ENCODE measurements at places on chromosomes 6 and 20.
A peak's percentile ranks its signal among the peaks of the same experiment; 100 is the strongest.

DNA sequence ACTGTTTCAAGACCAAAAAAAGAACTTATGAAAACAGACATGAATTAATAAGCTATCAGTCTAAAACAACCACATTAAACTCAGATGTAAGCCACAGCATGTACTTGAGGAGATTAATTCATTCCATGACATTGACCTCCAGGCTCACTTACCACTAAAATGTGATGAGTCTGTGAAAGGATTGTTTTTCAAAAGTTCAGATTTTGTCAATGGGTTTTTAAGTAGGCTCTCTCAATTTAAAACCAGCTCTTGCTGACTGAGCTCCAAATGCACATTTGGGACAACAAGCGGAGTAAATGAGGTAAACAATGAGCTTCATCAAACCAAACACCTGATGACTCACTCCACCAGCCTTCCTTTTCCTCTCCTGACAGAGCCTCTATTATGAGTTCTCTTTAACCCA is 197.0 kb downstream of the SIM1 start:
- DNase-seq = no peak

DNA sequence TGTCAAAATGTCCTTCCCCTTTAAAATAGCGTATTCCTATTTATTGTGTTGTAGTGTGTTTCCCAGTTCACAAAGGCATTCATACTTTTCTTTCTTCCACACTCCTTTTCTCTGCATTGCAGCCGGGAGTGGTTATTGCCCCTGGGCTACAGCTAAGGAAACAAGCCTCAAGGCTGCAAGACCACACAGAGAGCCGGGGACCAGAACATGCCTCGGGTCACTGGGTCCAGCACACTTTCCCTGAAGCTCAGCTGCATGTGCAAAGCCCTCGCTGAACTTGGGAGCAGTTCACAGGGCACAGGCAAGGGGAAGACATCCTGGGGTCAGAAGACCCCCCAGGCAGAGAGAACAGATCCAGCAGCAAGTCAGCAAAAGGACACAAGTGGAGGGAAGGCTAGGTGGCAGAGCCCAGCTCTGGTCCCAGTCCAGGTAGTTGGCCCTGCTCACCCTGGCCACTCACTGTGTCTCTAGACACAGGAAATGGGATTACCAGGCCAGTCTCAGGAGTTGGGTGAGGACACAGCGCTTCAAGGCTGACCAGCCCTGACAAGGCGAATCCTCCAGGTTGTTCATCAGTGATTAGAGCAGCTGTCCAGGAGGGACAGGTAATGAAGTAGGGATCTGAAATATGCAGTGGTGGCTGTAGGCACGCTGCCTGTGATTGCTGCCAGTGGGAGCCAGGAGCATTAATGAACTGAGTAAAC is 118.2 kb downstream of the CD83 start:
- peak; percentile 81 for DNase-seq

DNA sequence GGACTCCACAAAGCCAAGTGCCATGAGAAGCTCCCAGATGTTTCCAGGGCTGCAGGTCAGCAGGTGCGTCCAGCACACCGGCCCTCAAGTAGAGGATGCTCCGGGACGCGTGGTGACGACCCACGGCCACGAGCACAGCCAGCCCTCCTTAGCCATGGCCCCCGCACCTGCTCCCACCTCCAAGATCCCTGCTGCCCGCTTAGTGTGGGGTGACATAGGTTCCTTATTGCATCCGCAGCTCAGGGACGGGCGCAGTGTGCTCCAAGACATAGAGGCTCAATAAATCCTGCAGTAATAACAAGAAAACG is 138.1 kb upstream of the RPS6KA2 start:
- DNase-seq = no peak

DNA sequence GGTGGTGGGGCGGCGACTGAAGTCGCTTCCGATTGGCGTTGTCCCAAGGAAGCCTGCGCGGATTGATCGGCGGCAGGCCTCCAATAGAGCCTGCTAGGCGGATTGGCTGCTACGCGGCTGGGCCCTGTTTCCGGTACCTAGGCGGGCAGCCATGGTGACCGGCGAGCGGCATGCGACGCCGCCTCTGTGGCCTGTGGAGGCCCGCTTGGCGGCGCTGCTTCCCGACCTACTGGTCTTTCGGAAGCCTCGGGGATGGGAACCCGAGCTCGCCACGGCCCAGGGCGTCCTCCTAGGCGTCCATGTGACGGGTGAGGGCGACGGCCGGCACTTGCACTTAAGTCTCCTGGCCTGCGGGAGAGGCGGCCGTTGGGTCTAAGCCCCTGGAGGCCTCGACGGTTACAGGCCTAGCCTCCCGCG is 28.1 kb downstream of the NFYA start:
- DNase-seq = no peak

- DNase-seq = peak; percentile 28
These were observed 212.1 kb downstream of the WDR27 start for GRCh38 chr6:169489563-169490245.

GRCh38 chr20:63540417-63541186 is 3.4 kb upstream of the PTK6 start:
- DNase-seq = no peak

- no peak for DNase-seq
These were observed 212.3 kb upstream of the ZNF217 start for GRCh38 chr20:53805895-53806384.

GRCh38 chr6:31711233-31711632 is 3.9 kb upstream of the LY6G6D start:
- DNase-seq = no peak

- peak; percentile 49 for DNase-seq
These were observed 339.4 kb downstream of the CDKAL1 start for GRCh38 chr6:20873425-20874190.

DNA sequence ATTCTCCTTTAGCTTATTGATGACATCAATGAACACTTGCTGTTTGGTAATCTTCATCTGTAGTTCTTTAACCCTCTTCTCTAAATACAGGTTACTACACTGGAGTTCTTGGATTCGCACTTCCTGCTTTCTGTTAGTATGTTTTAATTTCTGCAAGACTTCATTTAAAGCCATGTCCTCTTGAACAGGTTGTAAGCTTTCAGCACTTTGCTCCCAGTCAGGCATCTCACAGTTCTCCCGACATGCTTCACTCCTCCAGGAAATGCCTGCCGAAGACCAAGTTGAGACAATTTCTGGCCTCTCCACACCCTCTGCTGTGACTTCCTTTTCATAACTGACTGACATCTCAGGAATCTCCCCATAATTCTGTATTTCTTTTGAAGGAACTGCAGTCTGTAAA is 15.8 kb downstream of the CAGE1 start:
- no peak for DNase-seq

DNA sequence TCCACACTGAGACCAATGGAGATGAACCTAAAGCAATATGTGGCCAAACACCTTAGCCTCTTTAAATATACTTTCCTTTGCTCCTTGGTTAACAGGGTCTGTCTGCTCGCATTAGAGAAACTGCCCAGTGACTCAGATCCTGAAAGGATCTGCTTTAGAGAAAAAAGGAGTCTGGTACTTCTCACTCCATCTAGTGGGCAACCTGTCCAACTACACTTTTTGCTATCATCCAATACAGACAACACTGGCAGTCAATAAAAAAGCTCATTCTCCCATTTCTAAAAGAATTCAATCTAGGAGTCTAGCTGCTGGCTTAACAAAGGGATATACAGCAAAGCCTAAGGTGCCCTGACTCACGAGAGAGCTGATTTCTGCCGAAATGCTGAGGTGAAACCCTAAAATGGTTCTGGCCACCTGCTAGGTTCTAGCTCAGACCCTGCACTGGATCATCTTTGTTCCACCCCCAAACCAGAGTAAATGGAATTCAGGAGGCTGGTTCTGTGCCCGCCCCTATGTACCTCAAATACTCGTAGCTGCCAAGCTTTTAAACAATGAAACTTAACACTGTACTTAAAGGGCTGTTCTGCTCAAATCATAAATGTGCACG is 11.5 kb downstream of the GNL1 start:
- DNase-seq = peak; percentile 39

- DNase-seq = no peak
These were observed 84.8 kb upstream of the SOX4 start for GRCh38 chr6:21508753-21509152.

- no peak for DNase-seq
These were observed 34.2 kb downstream of the PAX1 start for GRCh38 chr20:21739682-21740081.

DNA sequence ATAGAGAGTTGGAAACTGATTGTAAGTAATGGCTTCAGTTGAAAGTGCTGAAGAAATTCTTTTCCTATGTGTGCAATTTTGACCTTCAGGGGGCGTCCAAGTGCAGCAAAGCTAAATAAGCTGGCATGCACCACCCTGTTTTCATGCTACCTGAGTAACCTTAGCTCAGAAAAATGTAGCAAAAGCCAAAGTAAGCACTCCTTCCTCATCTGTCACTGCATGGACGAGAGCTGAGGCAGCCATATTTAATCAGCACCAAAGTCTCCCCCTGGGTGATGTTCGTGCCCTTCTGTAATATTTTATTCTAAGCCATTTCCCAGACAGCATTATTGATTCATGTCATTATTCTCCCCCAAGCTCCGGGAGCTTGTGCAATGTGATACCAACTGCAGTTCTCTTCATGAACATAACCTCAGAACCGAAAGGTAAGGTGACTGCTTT is 123.1 kb downstream of the RPS12 start:
- peak; percentile 59 for DNase-seq

DNA sequence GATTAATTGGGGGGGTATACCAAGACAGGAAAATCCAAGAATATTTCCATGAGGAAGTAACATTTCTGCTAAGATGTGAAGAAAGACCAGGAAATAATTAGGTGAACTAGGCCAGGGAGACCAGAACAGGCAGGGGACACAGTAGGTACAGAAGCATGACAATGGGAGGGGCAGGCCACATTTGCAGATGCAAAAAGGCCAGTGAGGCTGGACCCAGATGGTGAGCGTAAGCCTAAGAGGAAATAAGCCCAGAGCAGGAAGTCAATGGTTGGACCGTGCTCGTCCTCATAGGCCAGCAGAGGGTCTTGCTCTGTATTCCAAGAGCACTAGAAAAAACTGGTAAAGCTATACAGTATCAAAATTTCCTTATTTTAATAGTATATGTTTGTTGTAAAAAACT is 9.4 kb downstream of the CEP162 start:
- DNase-seq = no peak

- no peak for DNase-seq
These were observed 37.0 kb downstream of the BMP7 start for GRCh38 chr20:57229490-57229889.

GRCh38 chr6:106899697-106900096 is 74.8 kb downstream of the CD24 start:
- no peak for DNase-seq

DNA sequence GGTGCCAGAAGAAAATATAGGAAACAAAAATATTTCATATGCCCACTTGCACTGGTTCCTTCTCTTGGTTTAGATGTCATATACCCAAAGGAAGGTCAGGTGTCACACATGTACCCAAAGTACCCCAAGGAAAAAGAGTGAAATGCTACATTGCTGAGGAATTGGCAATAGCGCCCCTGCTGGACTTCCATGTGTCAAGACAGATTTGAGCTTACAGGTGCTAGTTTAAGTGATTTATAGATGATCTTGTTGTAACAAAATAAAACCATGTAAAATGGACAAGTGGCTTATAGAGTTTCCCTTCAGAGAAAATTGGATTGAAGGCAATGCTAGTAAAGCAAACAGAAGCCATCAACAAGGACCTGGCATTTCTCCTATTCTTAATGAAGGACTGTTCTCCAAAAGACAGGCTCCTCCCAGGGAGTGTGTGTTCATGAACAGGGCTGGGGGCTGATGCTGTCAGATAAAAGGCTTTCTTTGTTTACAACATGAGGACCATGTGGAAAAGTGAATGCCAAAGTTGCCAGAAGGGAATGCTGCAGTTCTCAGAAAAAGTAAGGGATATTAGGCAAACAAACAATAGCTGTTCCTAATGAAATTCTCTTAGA is 64.3 kb upstream of the PAK5 start:
- DNase-seq = peak; percentile 26

DNA sequence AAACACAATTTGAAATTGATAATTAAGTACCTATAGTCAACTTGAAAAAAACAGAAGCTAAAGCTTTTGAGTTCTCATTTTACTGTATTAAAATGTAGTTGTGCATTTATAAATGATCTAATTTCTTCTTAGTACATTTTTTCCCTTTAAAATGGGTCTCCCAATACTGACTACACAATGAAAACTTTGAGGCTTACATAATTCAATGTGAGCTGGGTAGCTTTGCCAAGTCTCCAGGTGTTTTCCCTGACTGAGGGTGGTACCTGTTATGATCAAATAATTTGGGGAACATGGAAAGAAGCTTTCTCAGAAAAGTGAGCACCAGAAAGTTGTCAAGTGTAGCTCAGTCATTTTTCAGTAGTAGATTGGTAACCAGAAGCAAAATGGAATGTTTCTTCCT is 74.3 kb downstream of the ARMC2 start:
- no peak for DNase-seq

- DNase-seq = no peak
These were observed 37.0 kb downstream of the SHLD1 start for GRCh38 chr20:5786930-5787795.

DNA sequence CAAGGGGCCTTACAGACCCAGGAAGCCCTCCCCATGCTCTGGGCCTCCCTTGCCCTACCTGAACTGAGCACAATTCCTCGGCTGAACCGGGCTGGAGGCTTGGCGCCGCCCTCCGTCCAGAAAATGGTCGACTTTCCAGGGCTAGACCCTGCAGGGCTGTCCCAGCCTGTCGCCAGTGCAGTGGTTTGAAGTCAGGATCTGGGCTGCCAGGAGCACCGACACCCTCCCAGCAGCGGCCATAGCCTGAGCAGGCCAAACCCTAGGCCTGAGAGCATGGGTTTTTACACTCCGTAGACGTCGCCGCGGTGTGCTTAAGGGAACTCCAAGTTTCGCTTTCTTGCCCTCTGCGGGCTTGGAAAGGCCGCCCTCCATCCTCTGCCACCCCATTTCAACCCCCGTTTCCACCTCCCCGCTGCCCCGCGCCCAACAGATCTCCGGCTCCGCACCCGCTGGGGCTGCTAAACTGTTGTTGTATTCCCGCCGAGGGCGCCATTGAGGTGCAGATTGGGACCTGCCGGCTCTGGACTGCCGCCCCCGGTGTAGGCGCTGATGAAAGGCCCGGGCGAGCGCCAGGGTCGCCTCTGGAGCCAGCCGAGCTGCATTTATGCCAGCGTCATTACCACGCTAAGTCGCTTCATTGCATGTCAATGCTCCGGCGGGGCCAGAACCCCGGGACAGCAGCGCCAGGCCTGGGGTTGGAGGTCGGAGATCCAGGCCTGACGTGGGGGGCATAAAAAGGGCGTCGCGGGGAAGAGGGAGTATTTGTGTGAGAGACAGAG is 2.2 kb upstream of the TFAP2A start:
- no peak for DNase-seq

DNA sequence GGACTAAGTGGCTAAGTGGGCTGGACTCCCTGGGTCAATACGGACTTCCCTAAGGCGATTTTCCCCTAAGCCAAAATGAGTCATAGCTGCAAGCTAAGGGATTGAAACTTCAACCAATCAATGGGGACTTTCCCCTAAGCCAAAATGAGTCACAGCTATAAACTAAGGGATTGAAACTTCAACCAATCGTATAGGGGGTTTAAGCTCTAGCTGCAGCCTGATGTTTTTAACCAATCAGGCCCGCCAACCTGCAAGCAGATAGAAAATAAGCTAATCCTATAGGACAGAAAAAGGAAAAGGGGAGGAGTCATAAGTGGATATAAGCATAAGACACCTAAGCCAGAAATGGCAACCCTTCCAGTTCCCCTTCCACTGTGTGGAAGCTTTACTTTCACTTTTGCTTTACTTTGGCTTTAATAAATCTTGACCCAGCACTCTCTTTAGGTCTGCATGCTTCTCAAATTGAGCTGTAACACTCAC is 655.0 kb upstream of the HS3ST5 start:
- DNase-seq = no peak

- no peak for DNase-seq
These were observed 3.8 kb downstream of the SOX12 start for GRCh38 chr20:328975-329695.

Measured in WERI-Rb-1 (cell line).